Immature natural killer cell (primary cell): ENCODE measurements at places on chromosomes 7 and 10.
A peak's percentile ranks its signal among the peaks of the same experiment; 100 is the strongest.

DNA sequence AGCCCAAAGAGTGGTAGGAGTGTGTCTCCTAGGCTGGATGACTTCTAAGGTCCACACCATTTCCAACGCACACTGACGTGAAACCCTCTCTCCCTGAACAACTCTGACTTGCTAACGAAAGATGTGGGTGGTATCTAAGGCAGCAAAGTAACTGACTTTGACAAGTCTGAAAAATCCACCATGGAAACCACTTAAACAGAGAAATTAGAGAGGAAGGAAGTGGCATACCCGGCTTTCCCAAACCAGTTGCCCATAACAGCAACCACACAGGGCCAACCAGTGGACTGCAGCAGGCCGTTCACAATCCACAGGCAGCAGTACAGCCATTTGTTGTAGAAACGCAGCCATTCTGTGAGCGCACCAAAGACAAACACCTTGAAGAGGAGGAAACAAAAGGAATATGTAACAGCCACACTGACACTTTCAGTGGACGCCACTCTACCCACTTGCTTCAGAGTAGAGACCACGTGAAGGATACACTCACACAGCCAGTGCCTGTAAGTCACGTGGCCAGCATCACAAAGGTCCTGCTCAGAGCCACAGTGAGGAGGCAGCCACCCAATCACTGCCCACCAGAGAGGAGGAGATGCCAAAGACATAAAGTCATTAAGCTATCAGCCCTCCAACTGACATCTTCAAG lies 39.8 kb downstream of the SLC37A3 start:
- DNase-seq = peak; percentile 44

- DNase-seq = no peak
Measured at GRCh38 chr10:51109801-51110533, 35.7 kb downstream of the PRKG1 start.

GRCh38 chr7:74379938-74380337 lies 73.8 kb upstream of the GTF2IRD1 start:
- DNase-seq = no peak

DNA sequence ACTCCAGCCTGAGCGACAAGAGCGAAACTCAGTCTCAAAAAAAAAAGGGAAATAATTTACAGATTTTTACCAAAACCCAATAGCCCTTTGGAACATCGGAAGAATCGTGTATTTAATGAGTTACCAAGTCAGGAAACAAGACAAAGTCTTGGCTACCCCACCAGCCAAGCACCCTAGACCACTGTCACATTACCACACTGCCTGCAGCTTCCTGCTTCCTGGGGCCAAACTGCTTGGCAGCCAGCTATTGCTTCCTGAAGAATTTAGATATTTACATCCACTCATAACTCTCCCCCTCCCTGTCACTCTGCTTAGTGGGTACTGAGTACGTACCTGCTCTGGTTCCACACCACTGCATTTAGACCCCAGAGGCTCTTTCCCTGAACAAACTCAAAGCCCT lies 14.1 kb upstream of the TNPO3 start:
- no peak for DNase-seq

DNA sequence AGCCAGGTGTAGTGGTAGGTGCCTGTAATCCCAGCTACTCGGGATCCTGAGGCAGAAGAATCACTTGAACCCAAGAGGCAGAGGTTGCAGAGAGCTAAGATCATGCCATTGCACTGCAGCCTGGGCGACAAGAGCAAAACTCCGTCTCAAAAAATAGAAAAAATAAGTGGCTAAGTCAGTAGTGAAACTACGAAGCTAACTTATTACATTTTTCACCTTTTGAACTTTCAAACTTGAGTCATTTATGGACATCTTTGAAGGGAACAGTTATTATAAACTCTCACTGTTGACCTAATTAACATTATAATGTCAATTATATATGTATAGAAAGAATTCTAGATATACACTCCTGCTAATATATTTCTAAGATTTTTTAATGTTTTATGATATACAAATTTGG lies 541.5 kb upstream of the C7orf33 start:
- no peak for DNase-seq

DNA sequence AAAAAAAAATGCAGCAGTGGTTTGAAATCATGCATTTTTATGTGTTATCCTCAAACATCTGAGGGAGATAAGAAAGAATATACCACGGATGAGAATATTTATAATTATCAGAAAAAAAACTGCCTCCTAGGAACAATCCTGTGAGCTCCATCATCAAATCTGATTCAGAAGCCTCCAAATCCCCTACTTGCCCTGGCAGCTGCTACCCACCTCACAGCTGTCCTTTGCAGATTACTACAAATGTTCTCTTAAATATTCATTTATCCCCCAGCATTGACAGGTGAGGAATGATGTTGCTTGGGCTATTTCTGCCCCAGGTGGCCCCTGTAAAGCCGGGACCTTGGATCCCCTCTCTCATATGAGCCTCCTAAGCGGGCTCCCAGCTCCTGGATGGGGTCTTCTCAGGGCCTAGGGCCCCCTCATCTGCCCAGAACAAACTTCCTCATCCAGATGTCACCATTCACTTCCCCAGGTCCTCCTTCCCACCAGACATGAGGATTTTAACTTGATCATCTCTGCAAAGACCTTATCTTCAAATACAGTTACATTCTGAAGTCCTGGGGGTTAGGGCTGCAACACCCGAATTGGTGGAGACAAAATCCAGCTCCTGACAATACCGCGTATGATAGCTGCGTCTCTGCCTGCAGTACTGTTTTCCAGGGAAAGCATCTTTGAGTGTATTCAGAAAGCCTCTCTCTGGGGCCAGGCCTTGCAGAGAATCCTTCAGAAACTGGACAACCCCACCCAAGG lies 81.9 kb upstream of the INSIG1 start:
- DNase-seq = no peak
